NCI-H69 (cell line): ENCODE measurements at places on chromosomes 2 and 18.

DNA sequence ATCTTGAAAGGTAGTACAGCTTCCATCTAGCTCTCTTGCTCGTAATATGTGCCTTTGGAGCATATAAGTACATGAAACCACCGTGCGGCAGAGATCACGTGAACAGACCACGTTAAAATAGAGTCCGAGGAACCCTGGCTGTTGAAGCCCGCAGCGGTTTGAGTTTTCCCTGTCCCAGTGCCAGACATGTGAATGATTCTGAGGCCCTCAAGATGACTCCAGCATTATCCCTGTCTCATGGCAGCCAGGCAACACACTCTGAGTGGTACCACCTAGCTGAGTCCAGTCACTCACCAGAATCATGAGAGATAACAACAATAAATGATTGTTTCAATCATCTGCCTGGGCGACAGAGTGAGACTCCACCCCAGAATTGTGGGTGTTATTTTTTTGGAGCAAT is 21.6 kb upstream of the AAK1 start:
- DNase-seq: no peak

- no peak for DNase-seq
Measured at GRCh38 chr2:241161646-241162281, 11.5 kb downstream of the PPP1R7 start.

- no peak for DNase-seq
Measured at GRCh38 chr2:175205523-175205922, 24.0 kb upstream of the ATP5MC3 start.

DNA sequence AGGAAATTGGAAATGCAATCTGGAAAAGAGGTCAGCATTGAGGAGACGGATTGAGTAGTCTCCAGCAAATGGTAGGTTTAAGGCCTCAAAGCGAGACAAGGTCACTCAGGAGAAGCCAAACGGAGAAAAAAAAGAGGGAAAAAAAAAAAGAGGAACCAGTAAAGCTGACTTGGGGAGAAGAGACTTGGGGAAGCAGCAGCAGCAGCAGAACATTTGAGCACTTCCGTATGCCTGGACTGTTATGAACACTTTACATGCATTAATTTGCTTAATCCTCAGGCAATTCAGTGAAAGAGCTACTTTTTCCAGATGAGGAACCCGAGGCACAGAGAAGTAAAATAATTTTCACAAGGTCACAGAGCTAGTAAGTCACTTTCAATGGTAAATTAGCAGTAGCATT is 81.3 kb downstream of the OSBPL6 start:
- DNase-seq: no peak

- no peak for DNase-seq
Measured at GRCh38 chr2:24930768-24931167, 10.7 kb upstream of the ADCY3 start.

DNA sequence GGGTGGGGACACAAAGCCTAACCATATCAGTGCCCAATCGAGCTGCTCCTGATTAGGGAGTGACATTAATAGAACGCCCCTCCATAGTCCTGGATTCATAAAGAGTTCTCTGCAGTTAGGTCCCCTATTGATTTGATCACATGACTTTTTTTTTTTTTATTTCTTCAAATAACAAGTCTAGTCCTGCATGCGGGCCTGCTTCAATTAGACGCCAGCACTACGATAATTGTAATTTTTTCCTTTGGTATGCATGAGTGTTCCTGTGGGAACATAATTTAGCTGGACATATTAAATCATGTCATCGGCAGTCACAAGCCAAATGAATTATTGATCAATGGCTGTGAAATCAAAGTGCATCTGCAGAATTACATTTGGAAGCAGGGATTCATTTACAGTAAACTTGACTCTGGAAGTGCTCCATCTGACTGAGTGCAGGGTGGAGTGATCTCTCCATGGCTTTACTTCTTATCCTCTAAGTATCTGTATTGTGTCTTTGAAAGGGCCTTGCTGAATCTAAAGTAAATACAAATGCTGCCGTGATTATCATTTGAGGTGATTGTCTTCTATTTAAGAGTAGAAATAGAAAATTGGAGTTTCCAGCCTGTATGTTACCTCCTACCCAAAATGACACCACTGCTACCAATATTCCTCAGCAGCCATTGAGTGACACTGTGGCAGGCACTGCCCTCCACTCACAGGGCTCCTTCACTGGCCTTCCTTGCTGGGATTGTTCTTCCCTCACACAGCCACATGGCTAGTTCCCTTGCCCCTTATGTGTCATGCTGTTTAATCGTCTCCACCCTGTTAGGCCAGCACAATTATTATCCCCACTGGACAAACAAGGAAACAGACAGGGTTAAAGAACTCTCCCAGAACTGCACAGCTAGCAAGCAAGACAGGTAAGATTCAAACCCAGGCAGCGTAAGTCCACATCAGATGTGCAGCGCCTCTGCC is 337.4 kb upstream of the ID2 start:
- DNase-seq: peak; percentile 62

DNA sequence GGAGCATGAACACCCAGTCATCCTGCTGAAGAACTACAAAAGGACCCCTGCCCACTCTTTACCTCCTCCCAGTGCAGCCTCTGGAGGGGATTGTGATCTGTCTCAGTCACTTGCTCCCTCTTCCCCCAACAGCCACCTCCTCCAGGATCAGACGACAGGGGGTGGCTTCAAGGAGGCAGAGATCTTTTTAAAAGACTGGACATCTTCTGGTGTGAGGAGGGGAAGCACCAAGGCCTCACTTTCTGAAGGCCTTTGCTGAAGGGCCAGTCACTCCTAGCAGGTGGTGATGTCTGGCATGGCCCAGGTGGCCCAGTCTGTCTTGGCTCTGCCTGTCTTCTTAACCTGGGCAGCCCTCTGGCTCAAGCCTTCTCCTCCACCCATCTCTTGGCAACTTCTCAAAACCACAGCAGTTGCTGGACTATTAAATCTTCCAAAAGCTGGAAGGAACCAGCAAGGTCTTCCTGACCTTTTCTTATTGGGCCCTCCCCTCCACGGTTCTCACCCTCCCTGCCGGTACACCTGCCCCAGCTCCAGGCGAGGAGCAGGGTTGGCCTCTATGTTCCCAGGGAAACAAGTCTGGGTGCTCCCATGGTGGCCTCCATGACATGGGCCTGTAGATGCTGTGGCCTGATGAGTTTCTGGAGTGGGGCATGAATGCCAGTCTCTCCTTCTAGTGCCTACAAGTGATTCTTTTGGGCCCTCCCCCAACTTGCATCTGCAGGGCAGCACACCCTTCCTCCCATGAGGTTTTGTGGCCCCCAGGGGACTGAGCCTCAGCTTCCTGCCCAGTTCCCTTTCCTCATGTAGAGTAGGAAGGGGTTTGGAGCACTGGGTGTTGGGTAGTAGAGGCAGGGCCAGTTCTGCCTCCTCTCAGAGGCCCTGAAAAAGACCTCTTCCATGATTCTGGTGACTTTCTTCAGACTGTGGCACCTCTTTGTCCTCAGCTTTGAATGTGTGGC is 5.0 kb upstream of the ATP6V1B1 start:
- no peak for DNase-seq

DNA sequence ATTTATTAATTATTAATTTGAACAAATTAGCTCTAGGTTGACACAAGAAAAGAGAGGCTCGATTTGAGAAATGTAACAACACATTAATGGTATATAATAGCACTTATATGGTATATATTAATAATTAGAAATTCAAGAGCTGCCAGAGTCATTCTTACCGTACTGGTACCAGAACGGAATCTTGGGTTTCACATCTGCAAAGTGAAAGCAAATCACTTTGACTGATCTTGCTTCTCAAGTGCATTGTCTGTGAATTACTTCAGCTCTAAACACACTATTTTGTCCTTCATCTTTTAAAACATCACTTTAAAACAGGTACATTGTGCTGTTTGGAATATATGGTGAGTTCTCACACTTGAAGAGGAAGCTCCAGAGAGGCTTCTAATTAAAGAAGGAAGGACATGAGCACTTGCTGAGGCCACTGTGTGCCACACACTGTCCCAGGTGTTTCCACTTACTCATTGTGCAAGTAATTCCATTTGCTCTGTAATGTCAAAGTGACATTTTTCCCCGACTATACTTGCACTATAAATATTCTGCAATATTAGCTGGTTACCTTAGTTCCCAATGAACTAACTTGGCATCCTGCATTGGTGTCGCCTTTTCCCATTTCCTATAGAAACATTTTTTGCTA is 85.8 kb downstream of the PLA2R1 start:
- no peak for DNase-seq

GRCh38 chr2:12605366-12605765 is 111.4 kb upstream of the TRIB2 start:
- no peak for DNase-seq

- no peak for DNase-seq
Measured at GRCh38 chr2:119025013-119025412, 83.0 kb downstream of the MARCO start.

- DNase-seq: no peak
Measured at GRCh38 chr18:59344996-59345395, 14.1 kb downstream of the LMAN1 start.

- no peak for DNase-seq
Measured at GRCh38 chr18:54239601-54240000, 15.1 kb upstream of the MBD2 start.

DNA sequence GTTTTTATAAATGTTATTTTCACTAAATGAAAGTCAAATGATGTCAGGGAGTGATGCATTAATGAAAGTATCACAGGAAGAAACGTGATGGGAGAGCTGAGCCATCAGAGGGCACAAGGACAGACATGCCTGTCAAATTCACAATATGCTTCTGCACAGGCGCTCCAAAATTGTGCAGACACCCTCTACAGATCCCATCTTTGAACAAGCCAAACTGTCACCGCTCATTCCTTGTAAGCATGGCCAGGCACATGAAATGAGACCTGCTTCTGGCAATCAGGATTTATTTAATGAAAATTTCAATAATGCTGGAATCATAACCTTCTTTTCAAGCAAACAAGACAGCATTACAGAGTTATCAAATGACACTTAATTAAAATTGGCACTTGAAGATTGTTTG is 20.4 kb upstream of the FSHR start:
- DNase-seq: no peak

GRCh38 chr2:193929131-193929530 is 1727.9 kb upstream of the SLC39A10 start:
- peak; percentile 80 for DNase-seq

- DNase-seq: peak; percentile 1
Measured at GRCh38 chr2:143193121-143193520, 63.9 kb downstream of the ARHGAP15 start.

DNA sequence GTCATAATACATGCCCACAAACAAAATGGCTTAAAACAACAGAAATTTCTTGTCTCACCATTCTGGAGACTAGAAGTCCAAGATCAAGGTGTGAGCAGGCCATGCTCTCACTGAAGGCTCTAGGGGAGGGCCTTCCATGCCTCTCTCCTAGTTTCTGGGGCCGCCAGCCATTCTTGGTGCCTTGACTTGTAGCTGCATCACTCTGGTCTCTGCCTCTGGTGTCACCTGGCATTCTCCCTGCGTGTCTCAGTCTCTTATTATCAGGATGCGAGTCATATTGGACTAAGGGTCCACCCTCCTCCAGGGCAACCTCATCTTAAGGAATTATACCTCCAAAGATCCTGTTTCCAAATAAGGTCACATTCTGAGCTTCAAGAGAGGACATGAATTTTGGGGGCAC is 76.1 kb downstream of the KCNF1 start:
- DNase-seq: no peak
